ENCODE measurements at places on chromosomes 3 and 15.

GRCh38 chr3:52014613-52015012 lies 18.9 kb upstream of the RPL29 start:
- DNase-seq: peak; percentile 66

DNA sequence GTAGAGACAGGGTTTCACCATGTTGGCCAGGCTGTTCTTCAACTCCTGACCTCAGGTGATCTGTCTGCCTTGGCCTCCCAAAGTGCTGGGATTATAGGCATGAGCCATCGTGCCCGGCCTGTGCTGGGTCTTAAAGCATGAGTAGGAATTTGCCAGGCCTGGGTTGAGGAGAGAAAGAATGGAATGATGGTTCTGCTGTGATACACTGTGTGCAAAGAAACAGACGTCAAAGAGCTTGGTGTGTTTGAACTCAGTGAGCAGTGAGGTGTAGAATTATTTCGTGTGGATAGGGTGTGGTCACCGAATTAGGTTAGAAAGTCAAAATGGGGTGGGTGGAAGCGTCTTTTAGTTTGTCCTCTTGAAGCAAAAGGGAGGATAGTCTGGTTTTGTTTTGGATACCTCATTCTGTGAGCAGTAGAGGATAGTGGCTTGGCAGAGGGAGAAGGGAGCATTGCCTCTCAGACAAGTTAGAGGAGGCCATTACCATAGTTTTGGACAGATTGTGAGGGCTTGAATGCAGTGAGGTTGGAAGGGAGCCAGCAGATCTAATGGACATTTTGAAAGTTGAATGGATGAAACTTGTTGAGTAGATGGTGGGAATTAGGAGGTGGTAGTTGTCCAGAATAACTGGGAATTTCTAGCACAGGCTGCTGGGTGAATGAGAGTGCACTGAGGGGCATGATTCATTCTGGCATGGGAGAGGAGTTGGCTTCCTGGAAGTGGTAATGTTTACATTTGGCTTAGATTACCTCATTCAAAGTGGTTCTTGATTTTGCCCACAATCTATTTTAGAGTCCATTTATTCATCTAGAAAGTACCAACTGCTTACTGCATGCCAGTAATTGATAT lies 27.2 kb downstream of the AKAP13 start:
- DNase-seq: no peak

DNA sequence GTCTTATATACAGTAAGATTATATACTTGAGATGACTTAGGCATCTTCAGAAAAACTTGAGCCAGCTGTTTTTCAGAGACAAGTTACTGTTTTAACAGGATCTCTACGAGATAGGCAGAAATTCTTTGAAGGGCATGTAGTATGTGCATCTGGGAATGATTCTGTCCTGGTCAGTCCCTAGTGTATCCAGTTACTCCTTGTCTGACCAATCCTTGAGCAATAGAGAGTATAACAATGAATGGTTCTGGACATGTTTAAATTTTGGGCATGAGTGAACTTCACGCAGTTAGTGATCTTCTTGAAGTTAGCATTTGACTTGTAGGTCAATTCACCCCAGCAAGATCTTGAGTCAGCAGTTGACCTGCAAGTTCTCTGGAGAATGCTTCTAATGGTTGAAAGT lies 24.7 kb upstream of the HHLA2 start:
- DNase-seq: no peak

DNA sequence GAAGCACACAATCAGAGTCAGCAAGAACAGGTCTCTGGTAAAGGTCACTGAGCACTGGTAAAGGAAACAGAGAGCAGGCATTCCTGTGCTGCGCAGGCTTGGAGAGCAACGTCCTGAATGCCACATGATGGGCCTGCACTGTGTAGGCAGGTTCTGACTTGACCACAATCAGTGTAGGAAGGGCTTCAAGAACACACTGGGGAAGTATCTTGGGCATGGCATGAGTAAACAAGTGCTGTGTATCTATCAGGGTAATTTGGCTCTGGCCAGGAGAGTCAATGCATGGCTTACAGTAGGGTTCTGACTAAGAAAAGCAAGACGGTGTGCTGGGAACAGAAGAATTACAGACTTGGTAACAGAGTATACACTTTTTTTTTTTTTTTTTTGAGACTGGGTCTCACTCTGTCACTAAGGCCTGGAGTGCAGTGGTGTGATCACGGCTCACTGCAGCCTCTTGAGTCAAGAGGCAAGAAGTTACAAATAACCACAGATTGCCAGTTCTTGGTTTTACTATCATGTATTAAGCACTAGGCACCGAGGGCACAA lies 30.6 kb downstream of the TBC1D2B start:
- DNase-seq: no peak

- peak; percentile 81 for DNase-seq
Observed at GRCh38 chr3:141227752-141228151, 3.9 kb upstream of the PXYLP1 start.

GRCh38 chr3:171260899-171261298 lies 199.3 kb downstream of the TNIK start:
- no peak for DNase-seq

DNA sequence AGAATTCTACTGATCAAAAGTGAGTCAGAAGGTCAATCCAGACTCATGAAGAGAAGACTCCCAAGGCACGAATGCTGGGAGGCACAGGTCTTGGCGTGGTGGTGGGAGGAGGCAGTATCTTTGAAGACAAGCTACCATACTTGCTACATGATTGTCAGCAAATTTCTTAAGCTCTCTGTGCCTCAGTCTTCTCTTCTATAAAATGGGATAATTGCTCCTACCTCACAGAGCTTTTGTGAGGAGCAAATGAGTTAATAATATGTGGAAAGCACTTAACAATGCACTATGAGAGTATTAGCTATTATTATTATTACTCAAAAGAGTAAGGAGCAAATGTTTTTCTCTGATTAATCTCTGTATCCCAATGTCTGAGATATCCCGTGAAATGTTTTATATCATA lies 36.2 kb downstream of the EHD4 start:
- DNase-seq: no peak

DNA sequence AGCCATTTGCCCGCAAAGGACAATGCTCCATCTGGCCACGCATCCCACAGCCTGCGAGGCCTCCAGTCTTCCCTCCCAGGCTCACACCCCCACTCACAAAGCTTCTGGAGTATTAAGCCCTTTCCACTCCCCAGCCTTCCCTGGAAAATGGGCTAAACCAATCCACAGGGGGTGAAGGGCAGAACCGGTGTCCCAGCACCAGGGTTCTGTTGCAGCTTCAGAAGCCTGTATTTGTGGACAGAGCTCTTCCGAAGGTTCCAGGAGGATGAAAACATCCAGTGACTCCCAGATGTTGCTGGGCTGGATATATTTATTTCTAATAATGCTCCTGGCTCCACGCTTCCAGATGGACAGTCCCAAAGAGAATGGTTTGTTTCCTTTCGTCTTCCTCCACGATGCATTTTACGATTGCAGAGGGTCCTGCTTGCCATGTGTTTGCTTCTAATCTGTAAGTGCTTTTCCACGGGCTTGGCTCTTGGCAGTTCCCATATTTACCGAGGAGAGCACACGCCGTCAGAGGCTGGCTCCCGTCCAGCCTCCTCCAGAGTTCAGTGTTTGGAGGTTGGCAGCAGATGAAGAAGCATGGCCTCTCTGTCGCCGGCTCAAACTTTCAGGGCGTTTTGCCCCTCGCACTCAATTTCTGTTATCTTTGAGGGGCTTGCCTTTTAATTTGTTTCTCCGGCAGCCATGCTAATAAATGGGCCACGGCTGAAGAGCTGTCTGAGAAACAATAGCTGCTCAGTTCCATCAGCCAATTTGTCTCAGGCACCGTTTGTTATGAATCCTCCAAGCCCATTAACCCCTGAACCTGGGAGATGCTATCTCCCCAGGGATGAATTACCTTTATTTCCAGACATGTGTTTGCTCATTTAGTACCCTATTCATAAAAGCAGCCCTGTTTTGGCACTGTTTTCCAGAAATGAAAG lies 367.9 kb upstream of the PROK2 start:
- DNase-seq: peak; percentile 80

DNA sequence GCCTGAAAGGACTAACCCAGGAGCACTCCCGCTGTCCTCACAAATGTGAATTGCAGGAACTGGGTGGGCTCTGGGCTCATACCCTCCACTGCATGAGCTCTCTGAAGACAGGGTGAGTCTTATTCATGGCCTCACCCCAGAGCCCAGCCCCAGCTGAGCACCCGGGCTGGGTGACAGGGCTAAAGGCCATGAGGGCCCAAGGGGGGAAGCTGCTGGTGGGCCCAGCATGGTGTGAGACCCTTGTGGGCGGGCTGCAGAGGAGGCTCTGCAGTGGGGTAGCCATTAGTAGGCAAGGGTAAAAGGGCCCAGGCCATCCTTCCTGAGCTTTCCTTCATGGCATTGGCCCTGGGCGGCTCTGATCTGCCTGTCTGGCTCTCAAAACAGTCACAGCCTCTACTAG lies 30.3 kb downstream of the SRPRB start:
- DNase-seq: no peak

- peak; percentile 63 for DNase-seq
Observed at GRCh38 chr15:85504749-85505676, 124.6 kb downstream of the AKAP13 start.

- DNase-seq: peak; percentile 18
Observed at GRCh38 chr3:143450632-143451031, 331.1 kb downstream of the CHST2 start.

DNA sequence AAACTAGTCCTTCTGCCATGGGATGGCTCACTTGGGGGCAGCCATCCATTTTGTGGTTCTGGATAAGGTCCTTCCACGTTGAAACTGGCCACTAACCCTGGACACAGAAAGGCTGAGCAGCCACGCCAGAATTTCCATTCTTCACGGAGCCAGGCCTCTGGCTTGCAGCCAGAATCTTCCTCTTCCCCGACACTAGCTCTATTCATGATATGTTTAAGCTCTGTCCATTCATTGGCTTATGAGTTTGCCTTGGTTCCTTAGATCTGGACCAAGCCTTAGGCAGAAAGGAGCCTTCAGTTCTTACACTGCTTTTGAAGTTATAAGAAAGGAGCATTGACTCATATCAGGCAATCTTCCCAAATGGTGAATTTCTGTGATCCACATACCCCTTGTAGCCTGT lies 288.4 kb upstream of the GOLGA6L4 start:
- DNase-seq: no peak

DNA sequence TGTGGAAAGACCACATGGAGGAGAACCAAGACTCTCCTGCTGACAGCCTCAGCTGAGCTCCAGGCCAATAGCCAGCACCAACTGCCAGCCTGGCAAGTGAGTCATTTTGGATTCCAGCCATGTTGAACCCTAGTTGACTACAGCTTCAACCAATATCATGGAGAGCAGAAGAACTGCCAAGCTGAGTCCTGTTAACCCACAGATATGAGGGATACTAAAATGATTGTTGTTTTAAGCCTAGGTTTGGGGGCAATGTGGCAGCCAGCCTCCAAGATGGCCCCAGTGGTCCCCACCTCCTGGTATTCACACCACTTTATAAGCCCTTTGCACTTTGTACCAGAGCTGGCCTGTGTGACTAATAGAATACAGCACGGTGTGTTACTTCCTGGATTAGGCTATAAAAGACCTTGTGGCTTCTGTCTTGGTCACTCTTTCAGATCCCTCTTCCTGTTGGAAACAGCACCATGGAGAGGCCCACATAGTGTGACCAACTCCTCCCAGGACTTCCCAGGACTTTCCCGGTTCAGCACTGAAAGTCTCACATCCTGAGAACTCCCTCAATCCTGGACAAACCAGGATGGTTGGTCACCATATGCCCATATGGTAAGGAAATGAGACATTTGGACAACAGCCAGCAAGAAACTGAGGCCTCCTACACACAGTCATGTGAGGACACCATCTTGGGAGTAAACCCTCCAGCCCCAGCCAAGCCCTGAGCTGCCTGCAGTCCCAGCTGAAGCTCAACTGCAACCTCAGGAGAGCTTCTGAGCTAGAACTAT lies 32.4 kb upstream of the CDV3 start:
- no peak for DNase-seq

GRCh38 chr15:77022646-77023575 lies 28.0 kb downstream of the PSTPIP1 start:
- no peak for DNase-seq

DNA sequence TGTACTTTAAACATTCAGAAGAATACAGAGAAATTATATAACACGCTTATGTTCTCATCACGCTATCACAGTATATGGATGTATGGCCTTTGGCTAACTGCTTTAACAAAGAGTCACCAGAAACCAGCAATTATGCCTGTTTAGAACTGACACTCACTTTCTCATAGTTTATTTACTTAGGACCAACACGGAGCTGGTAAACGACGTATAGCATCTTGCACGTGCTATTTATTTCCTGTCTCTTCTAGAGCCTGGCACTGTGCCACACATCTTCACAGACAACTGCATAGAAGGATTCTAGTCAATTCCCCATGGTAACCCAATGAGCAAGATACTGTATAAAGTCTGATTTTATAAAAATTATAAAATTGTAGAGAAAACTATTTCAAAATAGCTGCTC lies 43.6 kb downstream of the TBC1D2B start:
- no peak for DNase-seq

DNA sequence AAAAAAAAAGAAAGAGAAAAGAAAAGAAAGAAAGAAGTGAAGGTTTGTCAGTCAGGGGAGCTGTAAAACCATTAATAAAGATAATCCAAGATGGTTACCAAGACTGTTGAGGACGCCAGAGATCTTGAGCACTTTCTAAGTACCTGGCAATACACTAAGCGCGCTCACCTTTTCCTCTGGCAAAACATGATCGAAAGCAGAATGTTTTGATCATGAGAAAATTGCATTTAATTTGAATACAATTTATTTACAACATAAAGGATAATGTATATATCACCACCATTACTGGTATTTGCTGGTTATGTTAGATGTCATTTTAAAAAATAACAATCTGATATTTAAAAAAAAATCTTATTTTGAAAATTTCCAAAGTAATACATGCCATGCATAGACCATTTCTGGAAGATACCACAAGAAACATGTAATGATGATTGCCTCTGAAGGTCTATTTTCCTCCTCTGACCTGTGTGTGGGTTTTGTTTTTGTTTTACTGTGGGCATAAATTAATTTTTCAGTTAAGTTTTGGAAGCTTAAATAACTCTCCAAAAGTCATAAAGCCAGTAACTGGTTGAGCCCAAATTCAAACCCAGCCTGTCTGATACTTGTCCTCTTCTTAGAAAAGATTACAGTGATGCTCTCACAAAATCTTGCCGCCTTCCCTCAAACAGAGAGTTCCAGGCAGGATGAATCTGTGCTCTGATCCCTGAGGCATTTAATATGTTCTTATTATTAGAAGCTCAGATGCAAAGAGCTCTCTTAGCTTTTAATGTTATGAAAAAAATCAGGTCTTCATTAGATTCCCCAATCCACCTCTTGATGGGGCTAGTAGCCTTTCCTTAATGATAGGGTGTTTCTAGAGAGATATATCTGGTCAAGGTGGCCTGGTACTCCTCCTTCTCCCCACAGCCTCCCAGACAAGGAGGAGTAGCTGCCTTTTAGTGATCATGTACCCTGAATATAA lies 2.0 kb downstream of the B2M start:
- DNase-seq: peak; percentile 30

DNA sequence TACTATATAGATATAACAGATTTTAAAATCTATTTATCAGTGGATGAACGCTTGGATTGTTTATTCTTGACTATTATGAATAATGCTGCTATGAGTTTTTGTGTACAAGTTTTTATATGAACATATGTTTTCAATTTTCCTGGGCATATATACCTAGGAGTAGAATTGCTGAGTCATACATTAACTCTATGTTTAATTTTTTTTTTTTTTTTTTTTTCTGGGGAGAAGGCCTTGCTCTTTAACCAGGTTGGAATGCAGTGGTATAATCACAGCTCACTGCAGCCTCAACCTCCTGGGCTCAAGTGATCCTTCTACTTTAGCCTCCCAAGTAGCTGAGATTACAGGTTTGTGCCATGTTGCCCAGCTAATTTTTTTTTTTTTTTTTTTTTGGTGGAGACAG lies 9.1 kb downstream of the CIDEC start:
- no peak for DNase-seq

All from SK-N-DZ (cell line).